ENCODE measurements at places on chromosomes 5 and 9.

DNA sequence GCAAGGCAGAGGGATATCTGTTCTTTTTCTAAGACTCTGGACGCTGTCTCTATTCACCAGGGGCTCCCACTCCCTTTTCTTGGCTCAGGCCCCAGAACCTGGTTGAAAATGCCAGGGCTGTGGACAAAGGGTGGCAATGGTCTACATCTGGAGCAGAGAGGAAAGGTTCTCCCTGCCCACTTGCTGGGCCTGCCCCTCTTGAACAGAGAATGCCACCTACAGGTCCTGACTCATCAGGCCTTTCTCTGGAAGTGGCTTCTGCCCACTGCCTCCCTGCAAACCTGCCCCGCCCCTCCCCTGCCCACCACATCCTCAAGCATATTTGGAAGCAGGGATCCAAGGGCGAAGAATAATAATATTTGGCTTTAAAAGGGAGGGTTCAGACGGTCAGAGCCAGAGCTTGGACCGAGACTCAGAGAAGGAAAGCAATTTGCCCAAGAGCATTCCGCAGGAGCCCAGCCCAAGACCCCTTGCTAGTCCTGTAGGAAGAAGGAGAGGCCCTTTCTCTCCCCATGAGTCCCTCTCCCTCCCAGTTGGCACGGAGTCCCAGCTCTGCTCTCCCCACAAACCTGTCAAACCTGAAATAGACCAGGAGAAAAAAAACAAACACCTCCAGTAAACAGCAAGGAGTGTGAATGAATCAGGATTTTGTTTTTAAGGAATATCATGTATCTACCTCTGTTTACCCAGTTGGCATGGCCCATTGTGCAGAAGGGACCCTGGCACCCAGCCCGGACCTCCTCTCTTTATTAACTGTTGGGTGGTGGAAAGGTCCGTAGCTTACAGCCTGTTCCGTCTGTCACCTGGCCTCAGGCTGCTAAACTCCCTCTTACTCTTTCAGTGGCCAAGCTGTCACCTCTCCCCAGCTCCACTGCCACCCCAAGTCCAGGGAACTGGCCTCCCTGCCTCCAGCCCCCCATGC is 37.7 kb upstream of the STXBP1 start:
- DNase-seq: no peak

- DNase-seq: no peak
These were observed 1111.8 kb upstream of the ACO1 start for GRCh38 chr9:31272456-31273295.

- no peak for DNase-seq
These were observed 26.5 kb downstream of the POLK start for GRCh38 chr5:75538211-75538610.

DNA sequence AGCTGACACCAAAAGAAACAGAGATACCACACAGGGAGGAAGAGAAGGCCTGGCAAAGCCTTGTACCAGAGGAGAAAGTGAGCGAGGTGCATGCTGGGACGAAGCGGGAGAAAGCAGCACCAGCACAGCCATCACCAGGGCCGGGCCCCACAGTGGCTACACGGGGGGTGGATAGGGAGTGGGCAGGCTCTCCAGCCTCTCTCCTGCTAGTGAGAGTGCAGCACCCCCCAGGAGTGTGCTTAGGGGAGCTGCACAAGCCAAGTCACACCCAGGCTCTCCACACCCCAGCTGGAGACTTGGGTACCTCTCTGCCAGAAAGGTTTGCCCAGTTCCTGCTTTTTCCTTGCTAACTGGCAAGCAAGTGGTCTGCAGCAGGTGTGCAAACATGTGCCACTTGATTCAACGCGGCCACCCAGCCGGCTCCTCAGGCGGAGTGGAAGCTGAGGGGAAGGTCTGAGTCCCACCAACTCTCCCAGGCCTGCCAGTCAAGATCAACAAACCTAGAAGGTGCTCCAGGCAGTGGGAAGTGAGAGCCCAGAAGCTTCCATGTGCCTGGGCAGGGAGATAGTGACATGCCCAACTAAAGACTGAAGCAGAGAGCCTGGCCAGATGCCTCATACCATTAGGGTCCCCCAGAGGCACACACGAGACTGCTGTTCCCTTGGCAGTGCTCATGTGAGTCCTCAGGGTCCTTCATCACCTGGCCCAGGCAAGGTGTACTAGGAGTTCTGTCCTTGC is 39.9 kb downstream of the BICD2 start:
- no peak for DNase-seq

- DNase-seq: no peak
These were observed 59.1 kb downstream of the ZNF462 start for GRCh38 chr9:106922026-106922425.

- no peak for DNase-seq
These were observed 35.6 kb upstream of the COL5A1 start for GRCh38 chr9:134605966-134606357.

DNA sequence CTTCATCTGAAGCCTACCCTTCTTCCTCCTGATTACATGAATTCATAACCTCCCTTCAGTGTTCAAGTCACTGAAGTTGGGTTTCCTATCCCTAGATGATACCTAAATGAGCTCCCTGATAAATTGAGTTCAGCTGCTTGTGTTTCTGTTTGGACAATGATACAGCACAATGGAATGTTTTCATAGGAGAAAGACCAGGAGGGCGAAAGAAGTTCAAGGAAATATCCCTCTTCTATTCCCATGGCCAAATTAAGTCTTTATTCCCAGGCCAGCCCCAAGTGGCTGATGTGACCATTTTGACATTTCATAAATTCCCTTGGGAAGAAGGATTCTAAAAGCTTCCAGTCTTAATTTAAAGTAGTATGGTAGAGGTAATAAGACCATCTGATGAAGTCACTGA is 555.8 kb upstream of the CLINT1 start:
- peak; percentile 4 for DNase-seq

GRCh38 chr5:127040796-127041520 is 10.6 kb upstream of the MARCHF3 start:
- no peak for DNase-seq

DNA sequence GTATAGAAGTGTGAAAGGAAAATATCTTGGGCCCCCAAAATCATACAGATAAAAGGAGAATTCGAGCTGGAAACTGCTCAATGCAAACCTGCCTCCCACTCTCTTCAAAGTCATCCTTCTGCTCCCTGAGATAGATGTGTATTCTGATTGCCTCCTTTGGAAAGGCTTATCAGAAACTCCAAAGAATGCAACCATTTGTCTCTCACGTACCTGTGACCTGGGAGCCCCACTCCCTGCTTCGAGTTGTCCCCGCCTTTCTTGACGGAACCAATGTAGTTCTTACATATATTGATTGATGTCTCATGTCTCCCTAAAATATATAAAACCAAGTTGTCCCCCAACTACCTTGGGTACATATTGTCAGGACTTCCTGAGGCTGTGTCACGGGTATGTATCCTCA is 163.8 kb downstream of the DIRAS2 start:
- no peak for DNase-seq

All from pons (tissue), 1 donor.